ENCODE measurements at places on chromosomes 11 and 22.

DNA sequence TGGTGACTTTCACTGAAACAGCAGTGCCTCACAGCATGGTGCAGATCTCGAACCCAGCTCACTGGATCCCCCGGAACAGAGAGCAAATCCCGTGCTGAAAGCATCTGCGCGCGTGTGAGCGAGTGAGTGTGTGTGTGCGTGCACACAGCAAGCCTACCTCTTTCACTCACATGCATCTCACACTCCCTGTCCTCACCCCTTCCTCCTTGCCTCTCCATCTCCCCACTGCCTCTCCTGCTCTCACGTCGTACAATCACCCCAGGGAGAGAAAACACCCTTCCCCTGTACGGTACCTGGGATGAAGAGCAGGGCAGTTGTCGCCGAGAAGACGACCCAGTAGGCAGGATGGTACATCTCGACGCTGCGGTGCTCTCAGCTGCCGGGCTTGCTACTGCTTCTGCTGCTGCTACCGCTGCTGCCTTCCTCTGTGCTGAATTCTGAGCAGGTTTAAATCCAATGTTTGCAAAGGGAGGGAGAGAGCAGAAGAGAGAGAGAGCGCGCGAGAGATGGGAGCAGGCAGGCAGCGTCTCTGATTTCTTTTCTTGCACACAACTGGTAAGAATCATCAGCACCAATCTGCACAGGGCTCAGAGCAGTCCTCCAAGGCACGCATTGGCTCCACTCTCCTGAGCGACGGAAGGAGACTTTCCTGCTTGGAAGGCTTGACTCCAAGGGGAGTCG is at the start of gene OPCML:
Gene OPCML (minus strand): TSS at position 531 of the 681 bp plus-strand sequence.
- DNase-seq, result no peak

DNA sequence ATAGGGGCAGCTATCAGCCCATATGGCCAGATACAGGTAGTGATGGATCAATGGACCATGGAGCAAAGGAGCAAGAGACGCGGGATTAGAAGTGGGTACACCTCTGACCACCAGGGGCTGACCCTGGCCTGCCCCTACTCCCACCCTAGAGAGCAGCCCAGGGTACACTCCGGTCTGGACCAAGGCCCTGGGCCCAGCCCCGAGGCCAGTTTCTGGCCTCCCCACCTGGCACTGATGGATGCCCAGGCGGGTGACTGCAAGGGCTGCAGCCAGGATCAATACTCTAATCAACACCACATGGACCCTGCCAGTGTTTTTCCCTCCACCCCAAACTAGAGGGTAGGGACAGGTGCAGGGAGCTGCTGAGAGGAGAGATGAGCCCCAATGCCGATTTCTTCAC is 74.1 kb upstream of the NECTIN1 start:
- DNase-seq, result no peak

- no peak for DNase-seq
Observed at GRCh38 chr11:103364687-103365086, 255.5 kb downstream of the DYNC2H1 start.

DNA sequence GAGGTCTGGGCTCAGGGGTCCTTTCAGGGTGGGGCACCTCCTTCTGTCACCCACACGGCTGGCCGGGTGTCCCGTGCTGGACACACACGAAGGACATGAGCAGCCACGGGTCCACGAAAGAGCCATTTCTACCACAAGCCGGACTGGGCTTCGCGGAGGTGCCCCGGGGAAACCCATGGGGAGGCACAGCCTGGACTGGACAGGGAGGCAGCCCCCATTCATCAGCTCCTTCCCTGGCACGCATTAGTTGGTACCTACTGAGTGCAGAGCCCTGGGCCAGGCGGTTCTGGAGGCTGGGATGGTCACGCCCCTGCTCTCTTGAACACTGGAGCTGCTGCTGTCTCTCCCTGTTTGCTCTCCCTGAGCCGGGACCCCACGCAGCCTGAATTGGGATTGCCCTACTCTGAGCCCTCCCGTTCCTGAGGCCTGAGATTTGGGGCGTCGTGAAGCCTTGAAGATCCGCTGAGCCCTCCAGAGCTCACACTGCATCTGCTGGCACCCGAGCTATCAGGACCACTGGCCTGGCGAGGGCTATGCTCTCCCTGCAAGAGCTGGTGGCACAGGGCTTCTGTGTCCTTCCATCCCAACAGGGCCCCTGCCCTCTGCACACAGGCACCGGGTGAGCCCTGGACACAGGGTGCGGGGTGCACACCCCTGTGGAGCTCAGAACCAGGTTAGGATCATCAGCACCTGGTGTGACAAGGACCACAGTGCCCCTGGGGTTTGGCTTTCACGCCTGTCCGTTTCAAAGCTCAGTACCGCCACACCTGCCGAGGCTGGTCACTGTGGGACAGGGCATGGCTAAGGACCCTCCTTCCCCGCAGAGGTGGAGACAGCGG is 84.6 kb downstream of the MYEOV start:
- no peak for DNase-seq

DNA sequence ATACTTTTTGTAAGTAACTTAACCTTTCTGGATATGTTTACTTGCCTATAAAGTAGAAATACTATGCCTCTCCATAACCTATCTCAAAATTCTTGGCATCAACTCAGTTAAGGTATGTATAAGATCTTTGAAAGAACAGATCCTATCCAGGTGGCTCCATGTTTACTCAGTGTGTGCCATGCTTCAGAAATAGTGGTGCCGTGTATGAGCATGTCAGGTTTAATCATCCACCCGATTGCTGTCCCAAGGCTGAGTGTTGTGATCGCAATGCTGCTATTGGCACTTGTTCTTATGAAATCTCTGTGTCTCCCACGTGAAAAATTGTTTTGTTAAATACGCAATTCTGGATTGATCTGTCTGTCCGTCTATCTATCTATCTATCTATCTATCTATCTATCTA is 85.9 kb upstream of the SNX19 start:
- DNase-seq, result no peak

- no peak for DNase-seq
Observed at GRCh38 chr11:102513869-102514268, 16.7 kb downstream of the MMP7 start.

GRCh38 chr22:44453441-44454112 is 44.5 kb downstream of the RTL6 start:
- DNase-seq, result no peak

GRCh38 chr22:42964994-42965699 is 49.8 kb downstream of the PACSIN2 start:
- DNase-seq, result no peak

DNA sequence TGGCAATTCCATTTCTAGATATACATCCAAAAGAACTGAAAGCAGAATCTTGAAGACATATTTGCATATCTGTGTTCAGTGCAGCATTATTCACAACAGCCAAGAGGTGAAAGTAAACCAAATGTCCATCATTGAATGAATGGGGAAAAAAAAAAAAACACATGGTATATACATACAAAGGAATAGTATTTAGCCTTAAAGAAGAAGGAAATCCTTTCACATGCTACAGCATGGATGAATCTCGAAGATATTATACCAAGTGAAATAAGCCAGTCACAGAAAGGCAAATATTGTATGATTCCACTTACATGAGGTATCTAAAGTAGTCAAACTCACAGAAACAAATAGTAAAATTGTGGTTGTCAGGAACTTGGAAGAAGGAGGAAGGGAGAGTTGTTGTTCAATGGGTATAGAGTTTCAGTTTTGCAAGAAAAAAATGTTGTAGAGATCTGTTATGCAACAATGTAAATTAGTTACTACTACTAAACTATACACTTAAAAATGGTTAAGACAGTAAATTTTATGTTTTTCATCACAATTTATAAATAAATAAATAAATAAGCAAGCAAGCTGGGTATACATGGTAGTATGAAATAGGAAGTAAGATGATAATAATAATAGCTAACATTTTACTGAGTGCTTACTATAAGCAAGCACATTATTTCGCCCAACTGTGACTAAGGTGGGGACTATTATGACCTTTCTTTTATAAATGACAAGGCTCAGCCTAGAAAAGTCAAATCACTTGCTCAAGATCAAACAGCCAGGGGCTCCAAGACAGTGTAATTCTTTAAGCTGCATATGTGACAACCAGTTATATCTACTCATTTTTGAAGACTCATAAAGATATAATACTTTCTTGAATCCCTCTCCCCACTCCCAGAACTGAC is 50.0 kb downstream of the FAM168A start:
- no peak for DNase-seq

DNA sequence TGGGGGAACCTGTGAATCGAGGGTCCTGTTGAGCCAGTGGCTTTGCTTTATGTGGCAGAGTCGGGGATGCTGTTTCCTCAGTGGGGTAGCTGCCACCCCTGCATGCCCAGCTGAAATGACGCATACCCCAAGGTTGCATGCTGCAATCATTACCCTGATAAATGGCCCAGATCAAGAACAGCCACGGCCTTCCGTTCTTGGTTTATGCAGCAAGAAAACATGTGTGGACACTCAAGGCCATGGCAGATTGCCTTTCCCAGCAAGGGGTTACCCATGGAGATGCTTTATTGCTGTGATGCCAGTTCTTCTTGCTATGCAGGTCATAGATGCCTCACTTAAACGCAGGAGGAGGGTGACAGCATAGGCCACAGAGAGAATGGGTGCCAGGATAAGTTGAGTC is 14.3 kb upstream of the SREBF2 start:
- DNase-seq, result no peak

Measured in effector CD4-positive, alpha-beta T cell (primary cell).